ENCODE measurements at places on chromosomes 4 and X. TPM values are rescaled to one million over a fixed set of nuclear protein-coding genes. Genes with fewer than 3 reads are reported as not detected.

GRCh38 chr4:184534511-184535391 lies 60.4 kb upstream of the IRF2 start:
- peak; percentile 75 for DNase-seq

The USP17L27 gene
- total RNA-seq: not detected

GRCh38 chr4:99645638-99646037 lies 12.0 kb downstream of the C4orf54 start:
- DNase-seq: no peak

GRCh38 chrX:140091125-140091886 lies 126.0 kb upstream of the CXorf66 start:
- DNase-seq: no peak

- no peak for DNase-seq
Measured at GRCh38 chrX:9678215-9678965, 87.3 kb downstream of the GPR143 start.

- DNase-seq: no peak
Measured at GRCh38 chr4:40350627-40351227, 15.6 kb downstream of the CHRNA9 start.

DNA sequence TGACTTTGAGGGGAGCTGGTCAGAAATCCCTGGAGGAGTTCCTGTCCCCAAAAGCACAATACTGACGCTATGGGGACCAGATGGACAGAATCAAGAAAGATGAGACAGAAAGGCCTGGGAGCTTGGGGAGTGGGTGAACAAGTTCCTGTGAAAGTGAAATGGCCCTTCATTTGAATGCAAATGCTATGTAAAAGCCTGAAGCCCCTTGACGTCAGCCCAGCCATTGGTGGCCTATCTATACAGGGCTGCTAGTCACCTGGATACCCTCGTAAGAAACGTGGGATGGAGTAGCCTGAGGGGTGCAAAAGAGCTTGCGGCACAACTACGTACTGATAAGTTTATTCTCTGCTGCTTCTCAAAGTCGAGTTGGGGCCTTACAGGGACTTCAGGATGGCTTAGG lies at the start of gene CDX4:
Gene CDX4 (plus strand): TSS at position 223 of the 400 bp plus-strand sequence. CDS start 201 bp downstream, outside the sequence.
- DNase-seq: no peak

- DNase-seq: no peak
Measured at GRCh38 chr4:13986548-13986947, 359.0 kb upstream of the BOD1L1 start.

The PAGE5 gene
- not detected for total RNA-seq

DNA sequence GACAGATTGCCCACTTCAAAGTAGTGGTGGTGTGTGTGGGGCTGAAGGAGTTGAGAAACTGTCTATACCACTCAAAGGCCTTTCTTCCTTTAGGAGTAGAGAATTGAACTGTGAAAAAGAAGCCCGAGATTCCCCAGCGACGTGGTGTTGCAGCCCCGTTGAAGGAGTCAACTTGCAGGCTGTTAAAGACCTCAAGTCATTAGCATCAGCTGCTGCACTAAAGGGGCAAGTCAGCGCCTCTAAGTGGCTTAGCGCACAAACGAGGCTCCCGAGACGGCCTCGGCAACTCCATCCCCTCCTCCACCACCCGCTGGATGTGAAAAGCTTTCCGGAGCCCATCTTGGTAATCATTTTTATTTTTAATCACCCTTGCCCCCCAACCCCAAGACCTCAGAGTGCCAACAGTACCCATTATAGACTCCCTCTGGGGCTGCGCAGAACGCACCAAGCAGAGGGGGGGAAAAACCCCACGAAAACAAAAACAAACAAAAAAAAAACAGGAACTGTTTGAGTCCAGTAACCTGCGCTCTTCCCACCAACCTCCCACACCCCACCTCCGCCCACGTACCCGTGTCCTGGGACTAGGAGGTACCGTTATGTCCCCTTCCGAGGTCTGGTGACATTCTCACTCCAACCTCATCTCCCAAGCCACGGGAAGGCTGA lies 913 bp upstream of the PRDM8 start:
- no peak for DNase-seq

DNA sequence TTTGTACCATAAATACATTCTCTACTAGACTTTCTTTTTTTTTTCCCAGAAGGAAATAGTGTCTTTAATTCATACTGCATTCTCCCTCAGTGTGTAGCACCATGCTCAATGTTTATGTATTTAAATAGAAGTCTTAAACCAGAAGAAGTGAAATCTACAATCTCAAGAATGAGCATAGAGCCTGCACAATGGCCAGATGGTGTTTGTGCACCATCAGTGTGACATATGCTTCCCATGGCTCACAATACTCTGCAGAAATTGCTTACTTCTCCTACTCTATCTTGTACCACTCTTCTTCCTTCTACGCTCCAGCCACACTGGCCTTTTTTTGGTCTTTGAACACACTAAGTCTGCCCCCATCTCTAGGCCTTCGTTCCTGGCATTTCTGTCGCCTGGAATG lies 2.6 kb upstream of the DOCK11 start:
- no peak for DNase-seq

- DNase-seq: peak; percentile 53
Measured at GRCh38 chr4:53116954-53117353, 248.9 kb downstream of the SCFD2 start.

The UCP1 gene
- total RNA-seq: 1.2 TPM

- no peak for DNase-seq
Measured at GRCh38 chrX:72716766-72717165, 2.7 kb upstream of the PHKA1 start.

GRCh38 chr4:169582203-169582602 lies 30.2 kb downstream of the NEK1 start:
- DNase-seq: no peak

The SULT1E1 gene
- 102 TPM for total RNA-seq

The FBXL5 gene
- total RNA-seq: 265 TPM

DNA sequence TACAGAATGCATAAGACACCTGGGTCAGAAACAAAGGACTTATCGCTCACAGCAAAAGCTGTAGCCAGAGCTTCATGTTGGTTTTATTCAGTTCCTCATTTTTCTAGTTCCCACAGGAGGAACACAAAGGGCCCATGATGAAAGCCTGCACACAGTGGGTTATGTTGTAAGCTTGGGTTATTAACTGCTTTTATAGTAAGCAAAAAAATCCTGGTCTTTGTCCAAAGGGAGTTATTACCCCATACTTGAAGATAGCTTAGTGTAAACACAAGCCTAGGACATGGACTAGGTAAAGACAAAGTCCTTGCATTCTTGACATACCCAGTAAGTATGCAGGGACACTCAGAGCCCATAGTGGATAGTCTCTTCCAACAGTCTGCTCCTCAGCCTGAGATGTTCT lies 11.7 kb downstream of the BBS12 start:
- no peak for DNase-seq

- no peak for DNase-seq
Measured at GRCh38 chr4:119797238-119797894, 168.8 kb upstream of the PDE5A start.

DNA sequence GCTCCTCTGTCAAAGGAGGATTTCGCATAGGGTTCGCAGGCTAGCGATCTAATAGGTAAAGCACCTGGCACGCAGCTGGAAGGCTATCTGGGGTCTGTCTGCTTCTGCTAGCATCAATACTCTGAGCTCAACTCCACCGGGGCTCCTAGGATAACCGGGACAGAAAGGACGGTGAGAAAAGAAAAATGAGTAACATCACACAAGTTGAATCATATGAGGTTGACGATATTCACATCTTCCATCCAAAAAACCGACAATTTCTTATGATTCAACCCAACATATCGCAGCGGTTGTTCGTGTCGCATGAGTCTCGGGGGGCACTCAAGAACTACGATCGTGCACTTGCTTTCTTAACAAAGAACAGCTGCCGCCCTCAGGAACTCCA lies 1.8 kb downstream of the PROM1 start:
- DNase-seq: no peak

- no peak for DNase-seq
Measured at GRCh38 chr4:48369771-48370170, 28.4 kb downstream of the SLAIN2 start.

The P2RY8 gene
- total RNA-seq: 1.2 TPM

The SCFD2 gene
- 26.7 TPM for total RNA-seq

DNA sequence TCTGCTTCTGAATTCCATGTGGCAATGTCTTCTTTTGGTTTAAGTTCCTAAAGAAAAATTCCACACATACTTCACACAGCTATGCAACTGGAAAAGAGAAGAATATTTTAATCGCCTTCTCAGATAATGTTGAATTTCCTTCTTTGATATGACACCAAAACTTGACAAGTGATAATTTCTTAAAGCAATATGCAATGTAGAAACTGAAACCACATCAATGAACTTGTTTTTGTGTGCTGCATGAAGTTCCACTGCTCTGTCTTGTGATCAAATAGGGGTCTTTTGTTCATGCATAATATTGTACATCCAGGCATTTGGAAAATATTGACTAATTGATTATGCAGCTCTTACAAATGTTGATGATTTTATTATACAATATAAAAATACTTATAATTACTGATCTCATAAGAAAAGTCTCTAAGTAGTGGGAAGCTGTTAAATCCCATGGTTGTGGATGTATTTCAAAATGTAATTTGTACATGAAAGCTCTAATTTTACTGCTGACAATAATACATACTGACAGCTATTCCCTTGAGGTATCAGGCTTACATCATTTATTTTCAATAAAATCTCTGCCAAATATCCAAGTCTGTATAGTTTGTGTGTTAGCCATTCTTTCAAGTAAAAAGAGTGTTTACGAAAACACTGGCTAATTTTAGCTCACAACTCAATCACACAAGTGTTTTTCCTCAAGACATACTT lies 56.5 kb downstream of the AGA start:
- DNase-seq: no peak

The RHOXF1 gene
- not detected for total RNA-seq

GRCh38 chr4:160110891-160111290 lies 1008.0 kb downstream of the RAPGEF2 start:
- no peak for DNase-seq

DNA sequence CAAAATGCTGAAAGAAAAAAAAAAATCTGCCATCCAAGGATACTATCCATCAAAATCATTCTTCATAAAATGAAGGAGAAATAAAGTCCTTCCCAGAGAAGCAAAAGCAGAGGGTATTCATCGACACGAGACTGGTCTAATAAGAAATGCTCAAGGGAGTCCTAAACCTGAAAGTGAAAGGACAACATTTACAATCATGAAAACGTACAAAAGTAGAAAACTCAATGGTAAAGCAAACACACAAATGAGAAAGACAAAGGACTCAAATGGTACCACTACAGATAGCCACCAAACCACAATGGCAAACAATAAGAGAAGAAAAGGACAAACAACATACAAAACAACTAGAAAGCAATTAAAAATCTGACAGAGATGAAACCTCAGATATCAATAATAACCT lies 41.0 kb downstream of the CD99L2 start:
- no peak for DNase-seq

DNA sequence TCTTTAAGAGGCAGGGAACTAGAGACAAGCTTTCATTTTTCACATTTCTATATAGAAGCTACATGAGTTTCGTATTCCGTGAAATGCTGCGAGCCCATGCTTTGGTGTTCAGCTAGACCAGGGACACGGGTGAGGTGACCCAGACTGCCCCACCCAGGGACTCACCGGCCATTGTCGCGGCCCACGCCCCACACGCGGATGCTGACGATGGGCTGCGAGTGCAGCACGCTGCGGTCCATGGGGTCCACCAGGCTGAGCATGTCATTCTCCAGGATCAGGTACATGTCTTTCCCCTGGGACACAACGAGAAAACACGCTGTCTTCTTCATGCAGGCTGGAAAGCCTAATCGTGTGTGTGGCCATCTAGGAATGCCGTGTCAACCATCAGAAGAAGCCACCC lies 140.4 kb downstream of the NSUN7 start:
- no peak for DNase-seq

The PAGE2 gene
- total RNA-seq: not detected

- DNase-seq: no peak
Measured at GRCh38 chr4:62161446-62161845, 961.3 kb downstream of the ADGRL3 start.

GRCh38 chrX:135973025-135973547 lies 702 bp downstream of the MMGT1 start:
- no peak for DNase-seq

The ARHGEF6 gene
- 40.0 TPM for total RNA-seq

Data from umbilical cord (tissue), 2 donors.